ENCODE measurements at places on chromosomes 5 and 9. TPM values are rescaled to one million over a fixed set of nuclear protein-coding genes. Genes with fewer than 3 reads are reported as not detected.

- no peak for DNase-seq
Observed at GRCh38 chr5:173868096-173868880, 19.9 kb upstream of the CPEB4 start.

DNA sequence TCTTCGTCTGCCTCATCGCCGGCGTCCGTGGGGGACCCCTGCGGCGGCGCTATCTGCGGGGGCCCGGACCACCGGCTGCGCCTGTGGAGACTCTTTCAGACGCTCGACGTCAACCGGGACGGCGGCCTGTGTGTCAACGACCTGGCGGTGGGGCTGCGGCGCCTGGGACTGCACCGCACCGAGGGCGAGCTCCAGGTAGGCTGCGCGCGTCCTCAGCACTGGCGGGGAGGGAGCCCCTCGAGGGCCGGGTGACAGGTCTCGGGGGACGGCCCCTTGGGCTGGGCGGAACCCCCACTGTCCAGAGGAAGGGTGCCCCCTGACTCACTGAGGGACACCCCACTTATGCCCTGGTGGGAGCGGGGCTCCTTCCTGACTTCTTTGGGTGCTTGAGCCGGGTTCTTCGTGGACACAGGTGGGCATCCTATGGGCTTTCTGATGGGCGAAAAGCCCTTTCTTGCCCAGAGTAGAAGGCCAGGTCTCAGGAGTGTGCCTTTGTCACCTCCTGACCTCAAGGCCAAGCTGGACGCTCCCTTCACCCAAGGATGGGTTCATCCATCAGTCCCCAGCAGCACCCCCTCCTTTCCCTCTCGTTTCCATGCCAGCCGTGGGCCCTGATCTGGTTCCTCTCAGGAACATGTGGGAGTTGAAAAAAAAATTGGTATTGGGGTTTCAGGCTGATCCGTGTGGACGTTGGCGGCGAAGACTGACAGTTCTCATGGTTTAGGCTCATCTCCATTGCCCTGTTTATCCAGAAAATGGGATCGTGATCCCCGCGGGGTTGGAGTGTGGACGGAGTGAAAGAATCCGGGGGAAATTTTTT lies 564 bp downstream of the SLC25A25 start:
- peak; percentile 54 for DNase-seq

The C9orf153 gene
- 0.59 TPM for total RNA-seq

The POU5F2 gene
- 1.2 TPM for total RNA-seq

GRCh38 chr5:9538504-9538903 lies 7.4 kb downstream of the SEMA5A start:
- DNase-seq, result no peak

- DNase-seq, result no peak
Observed at GRCh38 chr9:114785866-114786650, 19.8 kb downstream of the TNFSF15 start.

DNA sequence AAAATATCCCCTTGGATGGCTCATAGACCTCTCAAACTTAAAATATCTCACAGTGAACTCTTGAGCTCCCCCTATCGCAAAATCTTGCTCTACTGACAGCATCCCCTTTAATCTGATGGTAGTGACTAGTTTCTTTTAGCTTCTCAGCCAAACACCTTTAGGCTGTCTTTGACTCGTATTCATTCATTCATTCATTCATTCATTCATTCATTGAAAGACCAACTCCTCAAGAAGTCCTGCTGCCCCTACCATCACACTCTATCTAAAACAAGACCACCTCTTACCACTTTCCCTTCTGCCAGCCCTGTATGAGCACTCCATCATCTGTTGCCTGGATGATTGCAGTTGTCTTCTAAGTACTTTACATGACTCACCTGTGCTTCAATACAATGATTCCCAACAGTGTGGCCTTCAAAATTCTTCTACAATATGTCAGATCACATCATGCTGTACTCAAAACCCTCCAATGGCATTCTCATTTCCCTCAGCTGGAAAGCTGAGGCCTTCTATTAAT lies 46.8 kb downstream of the ITGA2 start:
- DNase-seq, result no peak

GRCh38 chr9:4793459-4794395 lies 983 bp downstream of the RCL1 start:
- no peak for DNase-seq

The SLC4A9 gene
- 0.41 TPM for total RNA-seq

GRCh38 chr5:62708481-62709325 lies 130.1 kb downstream of the LRRC70 start:
- no peak for DNase-seq

The ADRB2 gene
- total RNA-seq, result 0.29 TPM

DNA sequence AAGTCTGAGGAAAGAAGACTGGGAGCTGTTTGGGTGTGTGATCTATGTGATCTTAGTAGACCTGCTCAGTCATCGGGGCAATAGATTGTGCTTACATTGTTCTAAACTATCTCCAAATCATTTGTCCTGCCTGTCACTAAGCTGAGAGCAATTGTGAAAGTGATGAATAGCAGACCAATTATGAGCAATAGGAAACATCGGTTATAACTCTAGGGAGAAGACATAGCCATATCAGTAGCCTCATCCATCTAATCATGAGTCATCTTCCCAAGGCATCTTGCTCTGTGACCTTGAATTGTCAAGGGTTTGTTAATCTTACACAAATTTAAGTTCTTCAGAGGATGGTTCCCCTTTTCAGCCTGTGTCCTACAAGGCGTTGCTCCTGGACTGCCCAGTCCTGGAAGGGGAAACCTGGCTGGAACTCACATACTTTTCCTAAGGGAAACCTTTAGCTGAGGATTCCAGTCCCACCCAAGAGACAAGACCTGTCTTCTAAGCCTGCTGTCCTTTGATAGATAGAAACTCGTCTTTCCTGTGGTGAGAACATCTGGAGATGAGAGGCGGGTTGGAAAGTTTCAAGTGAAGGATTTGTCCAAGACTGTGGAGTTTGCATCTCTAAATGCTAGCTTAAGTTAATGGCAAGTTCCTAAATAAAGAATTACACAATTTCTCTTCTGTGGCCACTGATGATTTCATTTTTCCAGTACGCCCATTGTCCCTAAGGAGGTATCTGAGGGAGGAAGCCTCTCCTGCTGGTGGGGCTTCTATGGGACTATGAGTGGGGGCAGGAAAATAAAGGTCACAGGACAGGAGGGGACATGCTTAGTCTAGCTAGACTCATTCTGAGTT lies 53.9 kb upstream of the TRIM32 start:
- no peak for DNase-seq

The BSPRY gene
- 7.7 TPM for total RNA-seq

The FOXI1 gene
- not detected for total RNA-seq

DNA sequence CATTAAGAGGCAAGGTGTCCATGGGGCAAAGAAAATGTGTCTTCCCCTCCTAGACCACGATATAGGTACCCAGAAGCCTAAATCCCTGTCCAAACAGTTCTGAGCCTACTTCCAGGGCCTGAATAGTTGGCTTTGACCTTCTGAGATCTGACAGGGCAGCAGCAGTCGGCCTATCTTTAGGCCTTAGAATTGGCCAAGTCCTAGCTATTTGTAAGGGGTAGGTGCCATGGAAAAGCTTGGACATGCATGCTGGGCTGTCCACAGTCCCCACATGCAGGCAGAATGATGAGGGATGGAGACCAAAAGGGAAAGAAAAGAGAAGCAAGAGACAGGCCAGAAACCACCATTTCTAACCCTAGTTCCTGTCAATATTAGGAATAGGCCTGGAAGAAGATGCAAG lies 346.1 kb downstream of the ANXA1 start:
- DNase-seq, result no peak

DNA sequence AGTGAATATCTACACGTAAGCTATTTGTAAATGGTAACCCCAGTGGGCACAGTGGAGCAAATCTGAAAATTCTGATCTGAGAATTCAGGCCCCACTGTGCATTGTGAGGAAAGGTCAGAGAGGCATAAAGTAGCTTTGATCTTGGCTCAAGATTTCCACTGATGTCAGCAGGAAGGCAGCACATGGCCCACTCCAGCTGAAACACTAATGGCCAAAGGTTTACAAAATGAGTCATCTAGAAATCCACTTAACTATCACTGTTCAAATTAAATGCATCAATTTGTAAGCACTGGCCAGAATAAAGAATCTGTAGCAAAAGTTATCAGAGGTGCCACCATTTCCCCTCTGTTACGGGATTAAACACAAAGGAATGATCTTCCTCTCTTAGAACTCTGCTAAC lies 191.6 kb downstream of the C9orf152 start:
- DNase-seq, result no peak

The FOXD4L5 gene
- 0.16 TPM for total RNA-seq

- DNase-seq, result no peak
Observed at GRCh38 chr9:90827181-90827871, 25.7 kb downstream of the SYK start.

- DNase-seq, result no peak
Observed at GRCh38 chr5:65475895-65476294, 5.8 kb downstream of the ADAMTS6 start.

DNA sequence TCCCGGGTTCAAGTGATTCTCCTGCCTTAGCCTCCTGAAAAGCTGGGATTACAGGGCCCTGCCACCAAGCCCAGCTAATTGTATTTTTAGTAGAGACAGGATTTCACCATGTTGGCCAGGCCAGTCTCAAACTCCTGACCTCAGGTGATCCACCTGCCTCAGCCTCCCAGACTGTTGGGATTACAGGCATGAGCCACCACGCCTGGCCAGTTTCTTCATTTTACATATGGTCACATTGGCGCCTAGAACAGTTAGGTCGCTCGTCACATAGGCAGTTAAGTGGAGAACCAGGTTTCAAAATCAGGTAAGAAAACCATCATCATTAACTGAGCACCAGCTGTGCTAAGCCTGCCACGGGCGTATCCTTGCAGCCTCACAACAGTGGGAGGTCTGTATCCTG lies 36.1 kb downstream of the OLFML2A start:
- DNase-seq, result no peak

DNA sequence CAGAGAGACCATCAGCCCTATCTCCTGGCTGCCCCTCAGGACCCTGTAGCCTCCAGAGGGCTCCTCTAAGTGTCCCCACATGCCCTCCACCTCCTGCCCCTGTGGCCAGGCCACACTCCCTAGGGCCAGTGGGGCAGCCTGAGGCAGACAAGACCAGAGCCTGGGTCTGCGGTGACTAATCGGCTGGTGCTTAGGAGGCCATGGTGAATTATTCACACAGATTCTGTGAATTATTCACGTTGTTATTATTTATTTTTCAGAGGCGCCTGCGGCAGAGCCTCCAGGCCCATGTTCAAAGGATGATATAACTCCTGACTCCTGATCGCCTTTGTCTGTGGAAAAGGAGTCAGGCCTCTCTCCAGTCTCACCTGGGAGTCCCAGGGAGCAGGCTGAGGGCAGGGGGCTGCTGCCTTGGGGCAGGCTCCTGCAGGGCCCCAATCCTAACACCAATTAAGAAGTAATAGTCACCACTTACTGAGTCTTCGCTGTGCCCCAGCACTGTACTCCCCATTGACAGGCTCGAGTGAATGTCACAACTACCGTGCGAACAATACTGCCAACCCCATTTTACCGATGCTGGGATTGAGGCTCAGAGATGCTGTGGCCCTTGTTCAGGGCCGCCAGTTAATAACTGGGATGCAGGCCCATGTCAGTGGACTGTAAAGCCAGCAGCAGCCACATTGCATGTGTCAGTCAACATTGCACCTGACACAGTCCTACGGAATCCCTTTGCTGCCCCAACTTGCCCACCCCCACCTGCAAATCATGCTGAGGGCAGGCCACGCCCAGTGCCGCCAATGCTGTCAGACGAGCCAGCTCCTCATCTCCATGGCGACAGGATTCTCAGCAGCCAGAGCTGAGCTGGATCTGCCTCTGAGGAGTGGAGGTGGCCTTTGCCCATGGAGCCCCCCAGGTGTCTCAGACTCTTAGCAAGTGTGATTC lies 94.9 kb downstream of the PCDH1 start:
- no peak for DNase-seq
